ENCODE measurements at places on chromosomes 16 and 17.
A peak's percentile ranks its signal among the peaks of the same experiment; 100 is the strongest.

- no peak for DNase-seq
Observed at GRCh38 chr16:57611181-57611580, 17.2 kb upstream of the ADGRG1 start.

GRCh38 chr16:82011199-82011641 lies at the start of gene SDR42E1:
Gene SDR42E1, minus strand, starts transcription at chr16:82011470. Its CDS starts 10,612 bp downstream, at chr16:82000858.
- peak; percentile 12 for DNase-seq

- no peak for DNase-seq
Observed at GRCh38 chr16:35532576-35532975, 2073.2 kb downstream of the TP53TG3F start.

- no peak for DNase-seq
Observed at GRCh38 chr16:87762071-87762571, 3.7 kb downstream of the KLHDC4 start.

DNA sequence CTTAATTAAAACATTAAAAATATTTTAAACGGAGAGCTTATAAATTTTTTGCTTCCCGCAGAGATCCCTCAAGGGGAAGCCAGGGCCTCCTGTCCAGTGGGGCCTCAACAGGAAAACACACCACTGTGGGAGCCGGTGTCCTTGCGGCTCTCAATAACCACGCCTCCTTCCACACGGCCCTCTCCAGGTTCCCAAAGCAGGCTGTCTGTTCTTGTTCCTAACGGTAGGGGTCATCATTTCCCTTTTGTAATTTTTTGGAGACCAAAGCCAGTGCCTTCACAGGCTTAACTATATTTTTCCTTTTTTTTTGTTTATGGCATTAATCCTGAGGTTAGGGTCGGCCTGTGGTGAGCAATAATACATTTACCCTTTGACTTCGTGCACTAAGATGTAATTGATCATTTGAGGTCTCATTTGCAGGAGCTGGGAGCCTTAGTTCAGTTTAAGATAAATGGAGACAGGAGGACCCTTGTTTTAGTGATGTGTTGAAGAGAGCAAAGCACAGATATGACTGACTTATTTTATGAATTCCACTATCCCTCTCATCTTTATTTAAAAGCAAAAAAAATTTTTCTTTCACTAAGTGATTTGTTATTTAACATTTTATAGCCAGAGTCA lies 77.5 kb upstream of the N4BP1 start:
- peak; percentile 84 for DNase-seq

DNA sequence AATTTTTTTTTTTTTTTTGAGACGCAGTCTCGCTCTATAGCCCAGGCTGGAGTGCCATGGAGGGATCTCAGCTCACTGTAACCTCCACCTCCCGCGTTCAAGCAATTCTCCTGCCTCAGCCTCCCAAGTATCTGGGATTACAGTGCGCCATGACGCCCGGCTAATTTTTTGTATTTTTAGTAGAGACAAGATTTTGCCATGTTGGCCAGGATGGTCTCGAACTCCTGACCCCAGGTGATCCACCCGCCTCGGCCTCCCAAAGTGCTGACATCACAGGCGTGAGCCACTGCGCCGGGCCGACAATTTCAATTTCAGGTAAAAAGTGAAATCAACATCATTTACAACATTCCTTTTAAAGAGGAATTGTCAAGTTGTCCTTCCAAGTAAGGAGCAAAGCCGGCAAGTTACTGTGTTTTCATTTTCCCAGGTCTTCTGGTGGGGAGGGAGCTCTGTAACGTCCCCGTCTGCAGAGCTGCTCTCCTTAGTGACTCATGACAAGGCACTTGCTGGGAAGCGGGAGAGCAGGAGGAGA lies 873 bp downstream of the NPLOC4 start:
- no peak for DNase-seq

DNA sequence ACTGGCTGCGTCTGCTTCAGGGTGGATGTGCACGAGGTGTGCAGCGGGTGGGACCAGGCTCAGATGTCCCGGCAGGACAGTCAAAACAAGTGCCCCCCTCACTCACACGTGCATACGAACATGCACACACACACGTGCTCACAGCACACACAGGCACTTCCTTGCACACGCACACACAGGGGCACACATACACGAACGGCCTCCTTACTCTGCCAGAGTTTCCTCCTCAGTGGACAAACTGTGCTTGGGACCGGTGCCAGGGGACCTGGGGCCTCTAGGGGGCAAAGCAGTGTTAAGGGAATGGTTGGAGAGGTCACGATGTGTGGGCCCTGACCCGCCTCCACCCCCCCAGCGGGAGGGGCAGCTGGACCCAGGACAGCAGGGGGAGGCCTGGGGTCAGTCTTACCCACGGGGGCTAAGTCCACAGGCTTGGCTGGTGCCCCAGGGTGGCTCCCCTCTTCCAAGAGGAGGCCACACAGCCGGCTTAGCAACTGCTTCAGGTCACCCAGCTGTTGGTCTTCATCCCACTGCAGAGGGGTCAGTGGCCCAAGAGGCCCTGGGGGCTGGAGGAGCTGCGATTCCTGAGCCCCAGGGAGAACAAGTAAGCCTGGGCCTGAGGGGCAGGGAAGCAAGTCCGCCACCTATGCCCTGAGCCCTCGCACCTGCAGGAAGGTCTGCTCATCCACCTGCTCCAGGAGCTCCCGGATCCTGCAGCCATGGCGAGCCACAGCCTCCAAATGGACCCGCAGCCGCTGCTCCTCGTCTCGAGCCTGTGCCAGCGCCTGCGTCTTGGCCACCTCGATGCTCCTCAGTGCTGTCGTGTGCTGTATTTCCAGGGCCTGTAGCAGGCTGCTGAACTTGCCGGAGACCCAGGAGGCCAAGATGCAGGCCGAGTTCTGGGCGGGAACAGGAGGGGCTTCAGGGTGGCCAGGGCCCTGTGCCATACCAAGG lies 4.9 kb downstream of the TRIM65 start:
- no peak for DNase-seq

DNA sequence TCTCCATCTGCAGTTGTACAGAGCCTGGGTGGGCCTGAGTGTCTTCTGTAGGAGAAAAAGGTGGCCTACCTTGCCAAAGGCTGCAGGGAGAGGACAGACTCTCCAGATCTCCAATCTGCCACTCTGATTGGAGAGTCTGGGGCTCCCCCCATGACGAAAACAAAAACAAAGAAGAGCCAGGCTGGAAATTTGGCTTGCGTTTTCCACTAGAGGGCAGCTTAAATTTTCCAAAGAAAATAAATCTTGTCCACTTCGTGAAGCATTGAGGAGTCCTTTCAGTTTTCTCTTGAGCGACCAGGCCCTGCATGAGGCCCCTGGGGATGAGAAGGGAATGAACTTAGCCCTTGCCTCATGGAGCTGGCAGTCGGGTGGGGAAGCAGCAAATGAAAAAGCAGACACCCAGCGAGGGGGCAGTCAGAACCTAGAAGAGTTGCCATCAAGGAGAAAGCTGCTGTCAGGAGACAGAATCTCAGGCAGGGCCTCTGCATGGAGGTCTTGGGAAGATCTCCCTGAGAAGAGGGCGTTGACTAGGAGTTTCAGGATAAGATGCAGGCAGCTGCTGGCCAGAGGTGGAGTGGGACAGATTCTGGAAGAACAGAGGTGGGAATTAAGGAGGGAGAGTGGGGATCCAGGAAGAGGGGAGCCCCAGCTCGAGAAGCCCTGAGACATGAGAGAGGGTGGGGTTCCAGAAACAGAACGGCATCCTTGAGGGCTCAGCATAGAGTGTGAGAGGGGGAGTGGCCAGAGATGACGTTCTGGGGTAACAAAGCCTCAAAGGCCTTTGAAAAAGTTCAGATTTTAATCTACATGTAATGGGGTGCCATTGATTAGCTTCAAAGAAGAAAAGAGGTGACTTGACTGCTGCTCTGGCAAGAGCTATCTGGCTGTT lies 8.4 kb upstream of the SHCBP1 start:
- peak; percentile 63 for DNase-seq

DNA sequence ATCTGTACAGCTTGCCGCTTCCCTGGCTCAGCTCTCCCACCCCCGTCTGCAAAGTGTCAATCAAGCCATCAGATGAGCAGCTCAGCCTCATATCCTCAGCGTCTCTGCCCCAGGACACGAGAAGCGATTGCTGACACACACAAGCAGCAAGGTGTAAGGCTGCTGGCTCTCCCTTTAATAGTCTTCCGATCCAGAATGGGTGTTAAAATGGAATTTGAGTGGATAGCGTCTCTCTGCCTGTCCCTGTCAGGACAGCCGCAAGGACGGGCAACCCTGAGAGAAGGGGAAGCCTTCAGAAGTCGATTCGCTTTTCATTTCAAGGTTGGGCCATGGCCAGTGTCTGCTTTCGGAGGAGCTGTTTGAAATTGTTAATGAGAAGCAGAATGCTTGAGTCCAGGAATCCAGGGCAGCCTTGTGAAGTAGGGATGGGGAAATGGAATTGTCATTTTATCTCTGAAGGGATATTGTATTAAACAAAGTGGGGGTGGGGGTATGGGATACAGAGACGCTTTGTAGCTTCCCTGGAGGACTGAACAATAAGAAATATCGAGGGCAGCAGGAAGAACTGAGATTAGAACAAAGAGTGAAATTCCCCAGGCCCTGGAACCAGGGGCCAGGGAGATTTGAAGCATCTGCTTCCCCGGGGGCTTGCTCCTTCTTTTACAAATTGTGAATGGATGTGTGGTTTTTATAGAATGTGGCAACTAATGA lies 4.7 kb upstream of the PIPOX start:
- peak; percentile 26 for DNase-seq
